ENCODE measurements at places on chromosomes 7 and 10. TPM values are rescaled to one million over a fixed set of nuclear protein-coding genes. Genes with fewer than 3 reads are reported as not detected.

SKAP2 gene
- total RNA-seq: 5.2 TPM

WDR11 gene
- total RNA-seq: 11.2 TPM

HUS1 gene
- total RNA-seq: 26.4 TPM

DNA sequence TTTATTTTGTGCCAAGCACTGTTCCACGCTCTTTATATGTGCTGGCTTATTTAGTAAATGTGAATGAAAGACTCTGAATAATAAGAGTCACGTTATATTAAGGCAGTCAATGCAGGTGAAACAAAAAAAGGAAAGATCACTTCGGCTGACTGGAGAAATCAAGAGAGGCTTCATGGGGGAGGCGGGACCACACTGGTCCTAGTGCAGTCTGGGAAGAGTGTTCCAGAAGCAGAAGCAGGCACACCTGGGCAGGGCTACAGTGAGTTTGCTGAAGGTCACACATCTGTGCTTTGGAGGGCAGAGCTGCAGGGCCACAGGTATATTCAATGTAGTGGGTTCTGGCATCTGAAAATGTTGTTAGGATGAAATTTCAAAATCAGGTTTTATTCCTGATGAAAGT lies 176.9 kb downstream of the PLXNA4 start:
- no peak for DNase-seq

- DNase-seq: no peak
Observed at GRCh38 chr7:105677817-105678573, 96.7 kb upstream of the EFCAB10 start.

- DNase-seq: no peak
Observed at GRCh38 chr7:51046103-51046466, 263.4 kb upstream of the GRB10 start.

DNA sequence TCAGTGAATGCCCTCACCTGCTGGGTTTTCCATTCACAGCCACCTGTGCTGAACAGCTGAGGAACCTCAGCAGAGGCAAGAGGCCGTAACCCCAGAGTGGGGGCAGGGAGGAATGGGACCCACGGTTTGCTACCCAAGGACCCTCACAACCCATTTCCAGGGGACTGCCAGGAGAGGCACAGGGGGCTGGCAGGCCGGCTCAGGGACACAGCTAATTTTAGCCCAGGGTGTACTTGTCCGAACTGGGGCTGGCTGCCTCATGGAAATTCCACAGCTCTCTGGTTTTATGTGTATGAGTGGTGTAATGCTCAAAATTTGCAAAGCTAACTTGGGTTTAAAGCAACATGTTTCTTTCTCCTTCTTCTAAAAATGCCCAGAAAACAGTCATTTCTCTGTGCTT lies 42.2 kb downstream of the MINDY4 start:
- DNase-seq: peak; percentile 28

- DNase-seq: no peak
Observed at GRCh38 chr7:152344253-152344652, 91.5 kb downstream of the KMT2C start.

DNA sequence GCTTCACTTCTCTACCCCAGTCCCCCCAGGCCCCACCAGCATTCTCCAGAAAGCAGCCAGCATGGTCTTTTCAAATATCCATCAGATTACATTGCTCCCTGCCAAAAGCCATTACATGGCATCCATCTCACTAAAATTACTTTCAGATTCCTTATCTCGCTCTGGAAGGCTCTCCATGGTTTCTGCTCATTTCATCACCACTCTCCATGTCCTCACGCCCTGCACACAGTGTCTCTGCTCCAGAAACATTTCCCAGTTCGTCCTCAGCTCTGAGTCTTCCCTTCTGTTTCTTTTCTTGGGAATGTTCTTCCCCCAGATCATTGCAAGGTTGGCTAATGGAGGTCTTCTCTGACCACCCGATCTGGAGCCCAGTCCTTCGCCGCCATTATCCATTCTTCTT lies 499.1 kb downstream of the KCNMA1 start:
- DNase-seq: no peak

- DNase-seq: no peak
Observed at GRCh38 chr10:20407357-20407756, 489.8 kb downstream of the NEBL start.

DNA sequence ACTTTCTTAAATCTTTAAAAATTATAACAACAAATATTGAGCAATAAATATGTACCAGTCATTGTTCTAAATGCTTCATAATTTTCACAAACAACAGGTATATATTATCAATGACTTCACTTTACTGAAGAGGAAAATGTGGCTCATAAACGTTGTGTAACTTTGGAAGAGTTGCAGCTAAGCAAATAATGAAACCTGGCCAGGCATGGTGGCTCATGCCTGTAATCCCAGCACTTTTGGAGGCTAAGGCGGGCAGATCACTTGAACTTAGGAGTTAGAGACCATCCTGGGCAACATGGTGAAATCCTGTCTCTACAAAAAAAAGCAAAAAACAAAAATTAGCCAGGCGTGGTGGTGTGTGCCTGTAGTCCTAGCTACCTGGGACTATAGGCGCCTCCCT lies 71.9 kb upstream of the AMPH start:
- no peak for DNase-seq

Data from left ventricle myocardium inferior (tissue), 1 donor.